GM03348 (cell line): ENCODE measurements at places on chromosomes 3 and 15.
A peak's percentile ranks its signal among the peaks of the same experiment; 100 is the strongest.

DNA sequence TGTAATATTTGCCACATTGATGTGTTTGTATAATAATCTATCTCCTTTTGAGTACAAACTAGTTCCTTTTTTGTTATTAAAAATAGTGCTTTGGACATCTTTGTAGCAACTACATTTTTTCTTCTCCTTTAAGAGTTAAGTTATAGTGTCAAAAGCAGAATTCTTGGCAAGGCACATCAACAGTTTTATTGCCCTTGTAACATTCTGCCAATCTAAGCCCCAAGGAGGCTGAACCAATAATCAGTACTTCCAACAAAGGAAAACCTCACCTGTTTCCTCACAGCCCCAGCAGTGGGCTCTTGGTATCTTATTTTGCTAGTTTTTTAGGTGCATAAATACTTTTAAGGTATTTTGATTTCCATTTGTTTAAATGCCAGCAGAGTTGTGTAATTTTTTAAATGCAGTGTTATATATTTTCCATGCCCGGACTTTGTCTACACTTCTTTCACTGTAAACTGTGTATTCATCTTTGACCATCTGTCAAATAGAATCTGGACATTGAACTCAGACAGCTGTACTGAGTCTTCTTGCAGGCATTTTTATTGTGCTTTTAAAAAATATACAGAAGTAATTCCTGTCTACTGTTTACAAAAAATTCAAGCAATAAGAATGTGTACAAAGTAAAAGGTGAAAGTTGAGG, 101.0 kb downstream of the MYLK start:
- no peak for DNase-seq

- DNase-seq = no peak
Observed at GRCh38 chr3:174440253-174440701, 418.9 kb upstream of the NAALADL2 start.

DNA sequence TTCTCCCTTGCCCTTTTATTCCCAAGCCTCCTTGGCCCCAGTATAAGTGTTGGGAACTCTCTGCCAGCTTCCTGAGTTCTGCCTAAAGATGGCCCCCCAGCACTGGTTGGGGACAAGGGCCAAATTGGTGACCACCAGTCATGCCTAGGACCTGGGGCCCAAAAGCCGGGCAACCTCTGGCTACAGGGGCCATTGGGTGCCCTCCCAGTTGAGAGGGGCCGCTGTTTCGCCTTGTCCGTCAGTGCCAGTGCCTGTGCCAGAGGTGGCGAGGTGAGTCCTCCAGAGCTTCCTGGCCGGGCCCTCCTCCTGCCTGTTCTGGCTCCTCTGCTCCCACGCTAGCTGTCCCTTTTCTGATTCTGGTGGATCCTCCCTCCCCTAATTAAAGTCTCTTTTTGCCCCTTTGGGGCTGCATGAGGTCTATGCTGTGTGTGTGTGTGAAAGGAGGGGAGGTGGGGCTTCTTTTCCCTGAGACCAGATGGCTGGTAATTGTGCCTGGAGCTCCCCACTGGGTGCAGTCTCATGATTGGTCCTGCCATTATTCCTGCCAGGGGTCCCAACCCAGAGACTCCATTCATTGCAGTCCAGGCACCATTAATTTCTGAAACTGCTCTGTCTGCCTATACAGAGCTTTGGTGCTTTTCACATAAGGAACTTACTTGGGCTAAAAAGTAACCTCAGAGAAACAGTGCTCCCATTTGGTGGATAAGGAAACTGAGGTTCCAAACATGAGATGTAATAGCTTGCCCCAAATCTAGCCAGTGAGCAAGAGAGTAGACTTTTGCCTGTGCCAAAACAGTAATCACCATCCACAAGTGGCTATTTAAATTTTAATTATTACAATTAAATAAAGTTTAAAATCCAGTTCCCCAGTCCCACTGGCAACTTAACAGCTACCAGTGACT, 3.1 kb upstream of the TTLL3 start:
- no peak for DNase-seq

- DNase-seq = peak; percentile 66
Observed at GRCh38 chr15:57440799-57441198, 64.5 kb downstream of the CGNL1 start.

- peak; percentile 71 for DNase-seq
Observed at GRCh38 chr3:12750658-12751071, 8.4 kb downstream of the TMEM40 start.

DNA sequence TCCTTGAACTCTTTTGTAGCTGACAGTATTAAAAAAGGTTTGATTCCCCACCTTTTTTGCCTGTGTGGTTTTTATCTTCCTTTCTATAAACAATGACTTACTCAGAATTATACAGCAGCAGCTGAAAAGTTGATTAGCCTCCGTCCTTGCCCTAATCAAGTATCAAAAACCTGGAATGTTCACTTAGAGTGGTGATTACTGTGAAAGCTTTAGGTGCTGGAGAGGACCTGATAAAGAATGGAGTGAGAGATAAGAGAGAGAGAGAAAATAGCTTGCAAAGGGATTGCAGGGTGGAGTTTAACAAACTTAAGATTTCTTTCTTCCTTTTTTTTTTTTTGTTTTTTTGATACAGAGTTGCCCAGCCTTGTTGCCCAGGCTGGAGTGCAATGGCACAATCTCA, 6.7 kb downstream of the CGNL1 start:
- DNase-seq = no peak
